ENCODE measurements at places on chromosomes 13 and 19.

- no peak for DNase-seq
Measured at GRCh38 chr13:38316129-38316528, 33.5 kb upstream of the UFM1 start.

- no peak for DNase-seq
Measured at GRCh38 chr13:76586842-76587241, 299.4 kb downstream of the KCTD12 start.

GRCh38 chr13:80342471-80343371 lies 1.8 kb upstream of the SPRY2 start:
- peak; percentile 39 for DNase-seq

DNA sequence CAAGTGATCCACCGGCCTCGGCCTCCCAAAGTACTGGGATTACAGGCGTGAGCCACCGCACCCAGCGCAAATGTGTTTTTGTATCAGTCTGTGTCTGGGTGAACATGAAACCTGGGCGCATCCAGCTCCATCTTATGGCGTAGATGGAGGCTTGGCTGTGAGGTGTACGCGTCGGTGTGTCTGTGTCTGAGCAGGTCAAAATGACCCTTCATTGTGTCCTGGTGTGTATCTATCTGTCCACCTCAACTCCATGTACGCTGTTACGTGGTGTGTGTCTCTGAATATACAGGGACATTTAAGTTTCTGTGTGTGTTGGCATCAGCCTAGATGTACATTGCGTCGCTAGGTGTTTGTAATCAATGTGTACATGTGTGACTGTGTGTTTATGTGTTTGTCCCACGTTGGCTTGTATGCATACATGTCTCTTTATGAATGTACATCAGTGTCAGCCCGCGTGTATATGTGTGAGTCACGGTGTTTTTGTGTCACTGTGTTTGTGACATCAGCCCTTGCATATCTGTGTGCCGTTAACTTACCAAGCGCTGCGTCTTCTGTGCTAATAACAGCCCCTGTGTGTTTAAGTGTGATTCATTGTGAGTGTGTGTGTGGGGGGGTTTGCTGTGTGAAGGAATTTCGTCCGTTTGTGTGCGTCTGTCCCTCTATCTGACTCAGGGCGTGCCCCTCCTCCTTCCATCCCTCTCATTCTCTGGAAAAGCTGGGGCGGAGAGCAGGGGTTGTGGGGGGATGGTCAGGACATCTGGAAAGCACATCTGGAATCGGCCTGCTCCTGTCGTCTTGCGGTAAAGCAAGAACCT lies 6.4 kb downstream of the AXL start:
- DNase-seq = no peak

- no peak for DNase-seq
Measured at GRCh38 chr13:114096811-114097211, 35.6 kb downstream of the RASA3 start.

GRCh38 chr13:71477735-71478134 lies 389.3 kb downstream of the DACH1 start:
- DNase-seq = peak; percentile 7

DNA sequence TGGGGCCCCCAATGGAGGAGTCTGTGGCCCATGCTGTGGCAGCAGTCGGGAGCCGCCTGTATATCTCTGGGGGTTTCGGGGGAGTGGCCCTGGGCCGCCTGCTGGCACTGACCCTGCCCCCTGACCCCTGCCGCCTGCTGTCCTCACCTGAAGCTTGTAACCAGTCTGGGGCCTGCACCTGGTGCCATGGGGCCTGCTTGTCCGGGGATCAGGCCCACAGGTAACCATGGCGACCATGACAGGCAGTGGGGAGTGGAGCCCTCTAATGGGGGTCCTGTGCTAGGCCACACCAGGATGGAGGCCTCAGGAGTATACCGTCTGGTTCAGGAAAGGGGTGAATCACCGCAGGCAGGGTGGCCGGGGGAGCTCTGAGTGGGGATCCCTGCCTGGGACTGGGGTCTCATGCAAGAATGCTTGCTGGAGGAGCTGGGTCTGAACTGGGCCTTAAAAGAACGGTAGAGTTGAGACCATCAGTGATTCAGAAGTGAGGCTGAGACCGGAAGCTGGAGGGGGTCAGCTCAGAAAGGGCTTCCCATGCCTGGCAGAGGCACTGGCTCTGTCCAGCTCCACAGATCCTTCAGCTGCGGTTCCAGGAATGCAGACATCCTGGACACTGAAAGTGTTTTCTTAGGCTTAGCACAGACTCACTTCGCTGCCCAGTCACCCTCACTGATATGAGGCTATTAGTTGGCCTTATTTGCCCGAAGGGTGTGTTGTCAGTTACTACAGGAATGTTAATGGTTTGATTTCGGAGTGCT lies 29.1 kb downstream of the CNFN start:
- no peak for DNase-seq

DNA sequence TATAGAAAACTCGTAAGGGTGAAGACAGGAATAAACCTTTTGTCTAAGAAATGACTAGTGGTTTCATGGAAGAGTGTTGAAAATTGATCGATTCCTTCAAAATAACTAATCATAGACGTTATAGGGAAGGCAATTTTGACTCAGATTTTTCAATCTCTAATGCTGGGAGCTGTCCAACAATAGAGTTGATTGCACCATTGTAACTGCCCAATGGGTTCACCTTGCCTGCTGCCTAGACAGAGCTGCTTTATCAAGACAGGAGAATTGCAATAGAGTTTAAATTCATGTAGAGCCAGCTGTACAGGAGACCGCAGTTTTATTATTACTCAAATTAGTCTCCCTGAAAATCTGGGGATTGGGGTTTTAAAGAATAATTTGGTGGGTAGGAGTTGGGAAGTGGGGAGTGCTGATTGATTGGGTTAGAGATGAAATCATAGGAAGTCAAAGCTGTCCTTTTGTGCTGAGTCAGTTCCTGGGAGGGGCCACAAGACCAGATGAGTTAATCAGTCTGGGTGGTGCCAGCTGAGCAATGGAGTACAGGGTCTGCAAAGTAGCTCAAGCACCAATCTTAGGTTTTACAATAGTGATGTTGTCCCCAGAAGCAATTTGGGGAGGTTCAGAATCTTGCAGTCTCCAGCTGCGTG lies 16.8 kb upstream of the ADGRE2 start:
- DNase-seq = no peak

GRCh38 chr19:35495107-35496064 lies 5.1 kb upstream of the KRTDAP start:
- peak; percentile 45 for DNase-seq

GRCh38 chr19:51043497-51043896 lies 8.7 kb upstream of the KLK12 start:
- no peak for DNase-seq

GRCh38 chr13:102968572-102969228 lies 97.5 kb downstream of the SLC10A2 start:
- DNase-seq = no peak

DNA sequence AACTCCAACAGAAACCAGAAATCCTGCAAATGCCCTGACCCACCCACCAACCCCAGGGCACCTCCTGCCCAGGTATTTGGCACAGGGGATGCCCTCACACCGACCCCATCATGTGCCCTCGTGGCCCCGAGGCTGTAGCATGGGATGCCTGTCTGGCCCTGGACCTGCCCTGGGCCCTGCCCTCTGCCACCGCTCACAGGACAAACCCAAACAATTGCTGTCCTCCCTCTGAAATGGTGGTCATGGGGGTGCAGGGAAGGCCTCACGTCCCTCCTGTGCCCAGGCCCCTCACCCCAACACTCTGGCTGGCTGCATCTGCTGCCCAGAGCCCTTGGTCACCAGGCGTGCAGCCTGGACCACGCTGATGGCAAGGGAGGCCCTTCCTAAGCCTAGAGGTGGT lies 2.1 kb upstream of the ZNF181 start:
- no peak for DNase-seq

DNA sequence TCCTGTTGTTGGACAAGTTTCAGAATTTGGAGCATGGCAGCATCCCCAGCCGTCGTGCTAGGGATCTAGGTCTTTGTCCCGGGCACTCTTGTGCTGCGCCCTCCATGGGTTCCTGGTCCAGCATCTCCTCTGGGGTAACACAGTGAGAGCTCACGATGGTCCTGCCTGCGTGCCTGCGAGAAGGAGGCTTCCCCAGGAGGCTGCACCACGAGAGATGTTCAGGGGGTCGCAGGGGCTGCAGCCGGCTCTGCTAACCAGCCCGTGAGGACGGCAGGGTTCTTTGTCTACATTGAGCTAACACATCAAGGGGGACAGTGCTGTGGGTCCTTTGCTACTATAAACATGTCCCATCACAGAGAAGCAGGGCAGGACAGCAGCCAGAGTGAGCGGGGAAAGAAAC lies 103.9 kb upstream of the SOX1 start:
- no peak for DNase-seq

- no peak for DNase-seq
Measured at GRCh38 chr13:108070491-108070890, 144.8 kb downstream of the LIG4 start.
